Pulmonary artery endothelial cell (primary cell): ENCODE measurements at places on chromosomes 7 and 10.

DNA sequence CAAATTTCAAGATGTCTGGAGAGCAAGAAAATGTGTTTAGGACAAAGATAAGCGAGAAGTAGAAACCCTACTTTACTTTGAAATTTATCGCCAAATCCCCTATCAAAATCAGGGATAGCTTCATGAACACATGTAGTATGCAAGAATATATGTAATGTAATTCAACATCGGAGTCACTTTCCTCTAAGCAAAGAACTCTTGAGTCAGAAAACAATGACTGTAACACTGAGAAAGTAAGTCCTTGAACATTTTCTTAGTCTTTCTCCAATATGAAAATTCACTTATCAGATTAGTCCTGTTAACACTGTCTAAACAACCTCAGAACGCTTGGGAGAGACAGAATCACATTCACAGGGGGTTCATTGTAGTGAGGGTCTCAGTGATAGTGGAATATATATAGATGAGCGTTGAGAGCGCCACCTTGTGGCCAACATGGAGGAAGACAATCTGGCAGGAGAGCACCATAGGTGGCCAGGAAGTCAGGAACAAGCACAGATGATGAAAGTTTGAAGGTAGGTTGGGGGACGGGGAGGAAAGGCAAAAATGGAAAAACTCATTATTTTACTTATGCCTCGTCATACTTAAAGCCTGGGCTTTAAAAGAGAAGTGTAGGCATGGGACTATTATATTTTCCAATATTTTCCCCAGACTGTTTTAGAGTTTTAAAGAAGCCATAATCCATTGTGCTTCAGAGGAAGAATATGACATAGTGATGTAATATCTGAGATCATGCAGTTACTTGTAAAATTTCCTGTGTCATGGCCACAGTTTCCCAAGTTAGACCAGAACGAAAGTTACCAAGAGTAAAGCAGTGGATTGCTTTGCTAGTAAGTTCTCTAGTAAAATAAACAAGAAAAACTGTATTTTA is 115.5 kb upstream of the GNAI1 start:
- DNase-seq, result peak; percentile 1

- no peak for DNase-seq
Observed at GRCh38 chr10:29932991-29933390, 126.4 kb downstream of the JCAD start.

- no peak for DNase-seq
Observed at GRCh38 chr7:133060004-133060403, 21.9 kb downstream of the CHCHD3 start.

DNA sequence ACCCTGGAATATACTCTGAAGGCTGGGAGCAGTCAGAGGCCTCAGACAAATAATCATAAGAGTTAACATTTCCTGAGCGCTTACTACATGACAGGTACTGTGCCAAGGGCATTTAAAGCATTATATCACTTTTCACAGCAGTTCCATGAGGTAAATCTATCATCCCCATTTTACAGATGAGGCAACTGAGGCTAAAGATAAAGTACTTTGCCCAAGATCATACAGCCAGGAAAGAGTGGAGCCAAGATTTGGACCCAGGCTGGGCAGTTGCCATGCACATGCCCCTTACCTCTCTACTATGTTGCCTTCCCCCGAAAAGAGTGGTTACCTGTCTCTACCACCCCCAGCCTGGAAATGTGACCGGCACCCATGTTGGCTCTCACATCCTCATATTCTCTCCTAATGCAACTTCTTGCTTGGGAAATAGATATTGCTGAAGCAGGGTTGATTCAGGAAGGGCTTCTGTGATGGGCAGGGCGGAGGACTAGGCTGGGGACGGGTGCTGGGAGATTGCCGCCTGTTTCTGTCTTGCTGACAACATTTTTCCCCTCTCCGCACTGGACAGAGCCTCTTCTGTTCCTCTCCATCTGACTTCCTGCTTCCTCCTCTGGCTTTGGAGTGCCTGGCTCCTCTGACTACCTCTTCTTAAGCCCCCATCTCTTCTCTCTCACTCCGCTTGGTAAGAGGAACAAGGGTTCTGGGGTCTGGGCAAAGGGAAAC is 13.8 kb downstream of the SMO start:
- no peak for DNase-seq

DNA sequence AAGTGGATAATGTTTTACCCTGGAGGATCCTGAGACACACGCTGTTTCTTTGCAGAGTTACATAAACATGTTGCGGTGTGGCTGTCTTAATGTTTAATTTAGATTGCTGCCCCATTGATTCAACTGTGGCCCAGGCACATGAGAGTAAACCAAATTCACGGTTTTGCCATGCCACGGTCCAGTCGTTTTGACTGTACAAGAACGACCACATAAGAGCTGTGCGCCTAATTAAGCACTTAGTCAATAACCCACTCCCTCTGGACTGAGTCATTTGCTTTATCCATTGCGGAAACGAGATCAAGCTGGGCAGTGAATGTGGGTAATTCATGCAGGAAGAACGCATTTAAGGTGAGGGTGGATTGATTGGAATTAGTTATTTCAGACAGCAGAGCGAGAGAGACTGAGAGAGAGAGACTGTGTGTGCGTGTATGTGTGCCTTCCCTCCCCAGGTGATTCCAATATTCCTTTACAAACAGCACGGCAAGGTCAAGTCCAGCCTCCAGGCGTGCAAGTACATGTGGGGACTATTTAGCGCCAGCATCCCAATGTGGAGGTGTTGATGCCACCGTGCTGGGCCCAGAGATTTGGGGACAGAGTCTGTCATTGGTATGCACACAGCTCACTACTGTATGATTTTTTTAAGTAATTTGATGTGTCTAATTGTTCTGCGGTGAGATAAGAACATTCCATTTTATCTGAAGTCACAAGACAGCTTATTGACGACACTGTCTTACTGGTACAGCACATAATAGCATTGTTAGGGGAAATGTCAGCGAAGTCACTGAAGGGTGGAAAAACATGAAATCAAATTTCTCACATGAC is 8.4 kb upstream of the TEX36 start:
- no peak for DNase-seq

- DNase-seq, result no peak
Observed at GRCh38 chr10:118800920-118801319, 46.1 kb upstream of the CACUL1 start.

DNA sequence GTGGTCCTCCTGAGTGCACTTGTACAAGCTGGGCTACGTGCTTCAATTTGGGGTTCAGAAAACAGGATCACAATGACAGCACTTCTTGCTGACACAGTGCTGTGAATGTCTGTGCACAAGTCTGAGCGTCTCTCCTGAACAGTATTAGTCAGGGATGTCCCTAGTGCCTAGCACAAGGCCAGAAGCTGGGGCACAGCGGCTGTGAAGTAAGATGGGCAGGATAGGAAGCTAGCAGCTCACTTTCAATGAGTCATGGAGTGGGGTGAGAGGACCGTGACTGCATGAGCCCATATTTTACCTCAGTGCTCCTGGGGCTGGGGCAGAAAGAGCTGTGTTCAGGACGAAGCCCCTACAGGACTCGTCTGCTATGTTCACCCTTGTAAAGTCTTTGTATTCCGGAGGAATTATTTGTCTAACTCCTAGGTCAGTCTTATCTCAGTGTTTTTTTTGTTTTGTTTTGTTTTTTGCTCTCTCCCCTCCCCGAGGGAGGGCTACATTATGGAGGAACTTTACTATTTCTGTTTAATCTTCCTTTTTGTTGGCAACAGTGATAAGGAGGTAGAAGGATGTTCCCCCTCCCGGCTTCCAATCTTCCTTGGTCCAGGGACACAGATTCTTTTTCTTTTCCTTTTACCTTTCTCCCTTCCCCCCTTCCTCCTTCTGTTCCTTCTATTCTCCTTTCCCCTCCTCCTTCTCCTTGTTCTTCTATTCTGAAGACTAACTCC is 2.8 kb upstream of the LRMDA start:
- no peak for DNase-seq
